ENCODE measurements at places on chromosomes 11 and 22.

DNA sequence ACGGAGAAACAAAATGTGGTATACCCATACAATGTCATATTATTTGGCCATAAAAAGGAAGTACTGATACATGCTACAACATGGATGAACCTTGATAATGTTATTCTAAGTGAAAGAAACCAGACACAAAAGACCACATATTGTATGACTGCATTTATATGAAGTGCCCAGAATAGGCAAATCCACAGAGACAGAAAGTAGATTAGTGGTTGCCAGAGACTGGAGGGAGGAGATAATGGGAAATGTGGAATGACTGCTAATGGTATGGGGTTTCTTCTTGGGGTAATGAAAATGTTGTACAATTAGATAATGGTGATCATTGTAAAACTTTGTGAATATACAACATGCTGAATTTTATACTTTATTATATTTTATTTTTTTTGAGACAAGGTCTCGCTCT is 5.6 kb upstream of the SLC43A1 start:
- no peak for DNase-seq

- no peak for DNase-seq
Observed at GRCh38 chr11:71914617-71915189, 13.7 kb downstream of the XNDC1N start.

GRCh38 chr11:86632499-86633269 is 39.7 kb downstream of the ME3 start:
- no peak for DNase-seq

- DNase-seq: no peak
Observed at GRCh38 chr11:17475666-17476316, 854 bp downstream of the ABCC8 start.

DNA sequence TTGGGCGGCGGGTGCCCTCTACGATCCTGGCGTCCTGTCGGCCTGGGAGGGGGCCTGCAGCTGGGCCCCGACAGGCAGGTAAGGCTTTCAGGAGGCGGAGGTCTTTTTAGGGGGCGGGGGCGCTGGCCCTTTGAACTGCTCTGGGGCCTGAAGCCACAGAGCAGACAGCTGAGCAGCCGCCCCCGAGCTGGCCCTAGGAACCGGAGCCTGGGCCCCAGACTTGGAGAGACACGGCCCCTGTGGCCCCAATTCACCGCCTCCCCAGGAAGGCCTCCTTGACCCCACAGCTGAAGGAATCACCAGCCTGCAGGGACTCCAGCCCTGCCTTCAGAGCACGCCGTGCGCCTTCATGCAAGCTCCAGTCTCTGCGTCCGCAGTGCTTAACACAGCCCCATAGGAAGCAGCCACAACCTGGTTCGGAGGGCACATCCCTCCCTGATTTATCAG is 618 bp upstream of the CERK start:
- no peak for DNase-seq

- no peak for DNase-seq
Observed at GRCh38 chr11:31060880-31061279, 308.7 kb downstream of the DCDC1 start.

GRCh38 chr11:17515443-17516176 is 28.6 kb downstream of the USH1C start:
- DNase-seq: no peak

DNA sequence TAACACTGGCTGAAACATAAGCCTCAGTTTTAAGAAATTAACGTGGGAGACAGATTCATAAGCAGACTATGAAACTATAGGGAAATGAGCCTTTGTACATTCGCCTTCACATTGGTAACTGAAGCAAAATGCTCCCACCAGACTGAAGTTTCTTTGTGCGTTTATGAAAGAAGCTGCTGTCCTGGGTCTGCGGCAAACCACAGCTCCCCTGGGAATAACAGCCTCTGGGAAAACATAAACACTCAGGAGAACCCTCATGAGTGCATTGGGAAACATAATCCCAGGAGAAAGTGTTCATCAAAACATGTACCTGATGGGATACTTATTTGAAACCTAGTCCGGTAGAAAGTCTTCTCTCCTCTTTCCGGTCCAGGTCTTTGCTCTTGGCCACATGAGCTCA is 193.1 kb upstream of the LARGE1 start:
- DNase-seq: no peak

GRCh38 chr11:19604679-19605375 is 107.8 kb upstream of the NAV2 start:
- no peak for DNase-seq

GRCh38 chr11:125091247-125091876 is 20.1 kb downstream of the TMEM218 start:
- no peak for DNase-seq

GRCh38 chr22:31281733-31282132 is 10.6 kb downstream of the PIK3IP1 start:
- no peak for DNase-seq

- DNase-seq: no peak
Observed at GRCh38 chr11:79212741-79213190, 228.1 kb downstream of the TENM4 start.

DNA sequence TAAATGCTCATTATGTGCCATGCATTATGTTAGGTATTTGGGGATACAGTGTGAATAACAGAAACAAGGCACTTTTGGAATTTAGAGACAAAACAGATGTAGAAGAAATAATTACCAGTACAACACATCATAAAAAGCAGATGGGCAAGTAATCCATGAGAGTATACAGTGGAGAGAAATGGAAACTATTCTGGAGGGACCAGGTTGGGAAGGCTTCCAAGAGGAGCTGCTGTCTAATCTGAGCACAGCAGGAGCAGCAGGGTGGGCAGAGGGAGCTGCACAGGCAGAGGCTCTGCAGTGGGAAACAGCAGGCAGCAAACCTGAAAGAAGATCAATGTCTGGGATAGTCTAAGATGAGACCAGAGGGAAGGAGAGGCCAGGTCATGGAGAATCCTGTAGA is 268.7 kb upstream of the CCDC90B start:
- no peak for DNase-seq

DNA sequence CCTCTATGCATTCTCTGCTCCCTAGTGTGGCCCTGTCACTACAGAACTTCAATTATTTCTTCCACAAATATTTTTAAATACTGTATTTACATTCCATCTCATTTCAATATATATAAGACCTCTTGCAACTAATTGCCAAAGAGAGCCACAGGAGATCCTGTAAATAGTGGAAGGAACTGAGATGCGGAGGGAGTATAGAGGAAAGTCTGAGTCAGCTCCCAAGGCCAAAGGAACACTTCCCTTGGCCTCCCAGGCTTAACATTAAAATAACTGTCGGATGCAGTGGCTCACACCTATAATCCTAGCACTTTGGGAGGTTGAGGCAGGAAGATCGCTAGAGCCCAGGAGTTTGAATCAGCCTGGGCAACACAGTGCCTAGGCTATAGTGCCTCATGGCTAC is 31.2 kb downstream of the RBFOX2 start:
- no peak for DNase-seq

GRCh38 chr11:63080682-63081081 is 63.3 kb downstream of the SLC22A24 start:
- no peak for DNase-seq

DNA sequence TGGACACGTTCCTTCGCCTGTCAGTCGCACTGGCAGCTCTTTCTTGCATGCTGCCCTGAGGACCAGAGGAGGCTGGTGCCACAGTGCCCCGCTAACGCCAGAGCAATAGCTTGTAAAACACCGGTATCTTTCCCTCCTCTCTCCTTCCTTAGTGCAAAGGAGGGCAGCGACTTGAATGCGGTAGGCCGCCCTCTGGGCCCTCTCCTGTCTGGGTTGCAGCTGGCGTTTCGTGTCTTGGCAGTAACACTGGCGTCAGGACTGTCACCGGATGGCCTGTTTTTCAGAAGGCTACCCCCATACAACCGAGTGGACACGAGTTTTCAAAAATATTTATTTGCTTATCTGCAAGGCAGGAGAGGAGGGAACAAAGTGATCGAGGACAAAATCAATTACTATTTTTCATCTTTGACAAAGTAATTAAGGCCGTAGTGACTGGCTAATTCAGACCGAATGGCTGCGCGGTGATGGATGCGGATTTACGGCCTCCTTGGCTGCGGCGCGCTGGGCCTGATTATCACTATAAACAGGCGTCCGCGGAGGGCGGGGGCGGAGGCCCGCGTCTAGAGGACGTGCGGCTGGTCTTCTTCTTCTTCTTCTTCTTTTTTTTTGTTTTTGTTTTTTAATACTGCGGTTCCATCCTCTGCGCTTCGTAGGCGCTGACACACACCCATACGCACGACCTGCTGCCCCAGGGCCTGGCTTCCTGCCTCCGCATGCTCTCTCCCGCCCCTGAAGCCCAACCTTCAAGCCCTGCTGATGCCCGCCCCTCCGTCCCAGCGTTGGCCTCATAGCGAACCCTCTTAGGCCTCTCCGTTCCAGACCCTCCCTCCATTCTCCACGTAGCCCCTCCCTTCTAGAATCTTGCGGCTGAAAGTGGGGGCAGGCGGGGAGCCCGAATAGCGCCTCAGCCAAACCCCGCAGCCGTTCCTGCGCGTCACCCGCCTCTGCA is 2.9 kb upstream of the SLC6A5 start:
- DNase-seq: no peak

DNA sequence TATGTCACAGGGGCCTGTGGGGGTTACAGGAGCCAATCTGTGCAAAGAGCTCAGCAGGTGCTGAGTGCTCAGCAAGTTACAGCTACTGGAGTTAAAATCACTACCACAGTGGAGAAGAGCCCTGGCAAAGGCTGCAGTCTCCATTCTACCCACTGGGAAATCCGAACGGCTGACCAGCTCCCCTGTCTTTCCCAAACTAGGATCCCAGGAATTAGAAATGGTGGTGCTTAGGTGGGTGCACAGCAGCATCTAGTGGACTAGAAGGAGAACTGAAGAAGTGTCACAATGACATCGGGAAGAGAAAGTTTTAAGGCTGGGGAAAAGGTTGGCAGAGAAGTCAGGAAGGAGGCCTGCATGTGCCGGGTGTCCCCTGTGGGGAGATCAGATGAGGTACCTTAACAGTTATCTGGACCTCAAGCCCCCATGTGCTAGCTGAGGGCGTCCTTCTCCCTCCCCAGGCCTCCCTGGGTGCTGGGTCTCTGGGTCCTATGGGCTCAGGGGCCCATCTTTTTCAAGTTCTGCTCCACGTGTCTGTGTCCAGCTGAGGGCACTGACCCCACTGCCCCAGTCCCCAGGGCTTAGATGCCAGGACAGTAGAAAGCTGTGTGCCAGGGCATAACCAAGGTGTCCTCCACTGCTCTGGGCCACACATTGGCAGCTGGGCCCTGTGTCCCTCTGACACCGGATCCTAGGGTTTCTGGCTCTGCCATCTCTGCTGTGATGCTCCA is 1.9 kb downstream of the PIWIL3 start:
- no peak for DNase-seq

GRCh38 chr11:129959687-129960086 is 42.9 kb downstream of the PRDM10 start:
- DNase-seq: no peak

GRCh38 chr22:31911565-31912406 is 32.5 kb upstream of the YWHAH start:
- DNase-seq: no peak

DNA sequence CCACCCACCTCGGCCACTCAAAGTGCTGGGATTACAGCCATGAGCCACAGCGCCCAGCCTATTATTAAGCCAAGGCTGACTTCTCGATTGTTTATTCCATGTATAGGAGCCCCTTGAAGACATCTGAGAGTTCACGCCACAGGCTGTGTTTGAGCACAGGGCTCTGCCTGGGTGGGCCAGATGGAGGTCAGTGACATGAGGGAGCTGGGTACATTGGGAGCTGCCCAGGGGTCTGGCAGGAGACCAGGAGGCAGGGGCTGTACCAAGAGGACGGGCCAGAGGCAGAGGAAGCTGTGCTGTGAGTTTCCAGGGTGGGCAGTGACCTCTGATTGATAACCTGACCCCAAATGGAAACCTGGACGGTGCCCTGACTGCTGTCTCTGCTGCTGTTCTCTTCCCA is 5.4 kb downstream of the LMF2 start:
- DNase-seq: no peak

GRCh38 chr22:36068776-36069344 is 40.2 kb upstream of the RBFOX2 start:
- no peak for DNase-seq

DNA sequence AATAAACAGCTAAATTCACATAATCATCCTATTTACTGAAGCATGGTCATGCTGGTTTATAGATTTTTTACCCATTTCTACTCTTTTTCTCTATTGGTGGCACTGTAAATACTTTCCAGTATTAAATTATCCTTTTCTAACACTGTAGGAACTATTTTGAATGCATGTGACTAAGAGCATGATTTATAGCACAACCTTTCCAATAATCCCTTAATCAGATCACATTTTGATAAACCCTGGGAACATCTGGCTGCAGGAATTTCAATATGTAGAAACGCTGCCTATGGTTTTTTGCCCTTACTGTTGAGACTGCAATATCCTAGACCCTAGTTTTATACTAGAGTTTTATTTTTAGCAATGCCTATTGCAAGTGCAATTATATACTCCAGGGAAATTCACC is 10.7 kb downstream of the RAG1 start:
- DNase-seq: no peak

DNA sequence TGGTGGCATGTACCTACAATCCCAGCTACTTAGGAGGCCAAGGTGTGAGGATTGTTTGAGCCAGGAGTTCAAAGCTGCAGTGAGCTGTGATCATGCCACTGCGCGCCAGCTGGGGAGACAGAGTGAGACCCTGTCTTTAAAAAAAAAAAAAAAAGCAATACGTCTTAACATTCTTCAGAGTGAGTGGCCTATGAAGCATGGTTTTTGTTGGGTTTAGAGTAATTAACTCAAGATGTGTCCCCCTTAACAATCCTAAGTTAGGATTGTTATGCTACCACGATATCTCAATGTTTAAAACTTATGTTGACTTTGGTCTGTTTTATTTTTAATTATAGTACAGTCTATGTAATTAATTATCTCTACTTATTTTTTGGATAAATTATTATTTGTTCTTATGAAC is 156.1 kb downstream of the HIPK3 start:
- DNase-seq: no peak

- DNase-seq: no peak
Observed at GRCh38 chr11:74822170-74822569, 73.5 kb downstream of the RNF169 start.

DNA sequence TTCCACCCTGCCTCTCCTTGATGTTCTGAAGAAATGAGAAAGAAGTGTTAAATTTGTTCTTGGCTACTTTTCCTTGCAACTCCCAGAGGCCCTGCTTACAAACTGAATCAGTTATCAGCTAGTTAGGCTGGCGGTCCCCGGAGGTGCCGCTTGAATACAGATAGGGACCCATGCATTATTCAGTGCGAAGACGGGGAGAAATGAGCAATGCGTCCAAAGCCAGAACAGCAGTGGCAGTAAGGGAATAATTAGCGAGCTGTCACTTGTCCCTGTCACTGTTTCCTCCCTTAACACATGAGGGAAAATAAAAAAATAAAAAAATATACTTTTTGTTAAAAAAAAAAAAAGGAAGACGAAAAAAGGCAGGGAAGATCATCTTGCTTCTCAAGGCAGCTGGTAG is 528.1 kb downstream of the MN1 start:
- no peak for DNase-seq

GRCh38 chr11:63180536-63180935 is 36.5 kb upstream of the SLC22A24 start:
- DNase-seq: no peak

GRCh38 chr11:95074792-95075563 is 8.3 kb downstream of the SRSF8 start:
- no peak for DNase-seq

- DNase-seq: no peak
Observed at GRCh38 chr11:17428925-17429324, 40.5 kb upstream of the KCNJ11 start.

GRCh38 chr11:126268361-126268707 is 361 bp downstream of the SRPRA start:
- DNase-seq: peak; percentile 13

- no peak for DNase-seq
Observed at GRCh38 chr11:5317292-5317691, 6.8 kb downstream of the OR51B2 start.

GRCh38 chr11:86753459-86753858 is 46.9 kb upstream of the PRSS23 start:
- no peak for DNase-seq

All from CD4-positive, alpha-beta T cell treated with Interleukin-1 beta for 1 hour (primary cell).